ENCODE measurements at places on chromosomes 11 and 22.

DNA sequence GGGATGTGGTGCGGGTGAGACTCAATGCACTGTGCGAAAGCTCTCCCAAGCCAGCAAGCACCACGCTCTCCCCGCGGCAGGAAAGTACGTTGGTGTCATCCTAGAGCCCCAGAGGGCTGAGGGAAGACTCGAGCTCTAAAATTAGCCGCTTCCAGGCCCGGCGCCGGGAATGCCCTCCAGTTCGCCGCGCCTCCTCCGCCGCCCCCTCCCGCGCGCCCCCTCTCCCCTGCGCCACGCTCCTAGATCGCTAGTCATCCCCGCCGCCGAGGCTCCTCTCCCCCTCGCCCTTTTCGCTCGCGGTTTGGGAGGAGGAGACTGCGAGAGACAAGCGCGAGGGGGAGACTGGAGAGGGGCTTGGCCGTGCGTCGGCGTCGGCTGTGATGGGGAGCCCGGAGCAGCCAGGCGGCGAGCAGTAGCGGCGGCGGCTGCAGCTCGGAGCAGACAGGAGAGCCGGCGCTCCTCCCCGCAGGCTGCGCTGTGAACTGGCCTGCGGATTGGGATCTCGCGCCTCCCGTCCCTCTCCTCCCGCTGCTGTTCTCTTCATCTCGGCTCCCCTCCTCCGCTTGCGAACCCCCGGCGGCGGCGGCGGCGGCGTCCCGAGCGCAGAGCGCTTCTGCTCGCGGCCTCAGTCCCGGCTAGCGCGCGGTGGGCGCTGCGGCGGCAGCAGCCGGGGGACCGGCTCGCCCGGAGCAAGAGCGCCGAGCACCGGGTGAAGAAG is at the start of gene FAT3:
FAT3 (plus strand) TSS at position 412 of the 718 bp plus-strand sequence. CDS start 127,295 bp downstream, outside the sequence.
- no peak for DNase-seq

GRCh38 chr11:19980957-19981669 is 179.2 kb downstream of the DBX1 start:
- DNase-seq = no peak

DNA sequence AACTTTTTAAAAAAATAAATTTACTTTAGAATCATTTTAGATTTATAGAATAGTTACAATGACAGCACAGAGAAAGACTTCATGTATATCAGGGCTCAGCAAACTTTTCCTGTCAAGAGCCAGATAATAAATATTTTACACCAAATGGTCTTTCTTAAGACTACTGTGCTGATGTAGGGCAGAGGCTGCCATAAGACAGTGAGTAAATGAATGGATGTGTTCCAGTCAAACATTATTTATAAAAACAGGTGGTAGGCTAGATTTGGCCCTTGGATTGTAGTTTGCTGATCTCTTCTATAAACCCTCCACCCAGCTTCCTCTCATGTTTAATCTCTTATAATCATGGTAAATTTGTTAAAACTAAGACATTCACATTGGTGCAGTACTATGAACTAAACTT is 33.0 kb downstream of the CECR2 start:
- DNase-seq = no peak

- no peak for DNase-seq
These were observed 66.4 kb downstream of the OTOG start for GRCh38 chr11:17613428-17613962.

- DNase-seq = no peak
These were observed 28.6 kb downstream of the ADAMTS15 start for GRCh38 chr11:130476922-130477491.

GRCh38 chr11:106914409-106914808 is 103.9 kb downstream of the GUCY1A2 start:
- no peak for DNase-seq

GRCh38 chr11:121958971-121959325 is 157.1 kb downstream of the BLID start:
- no peak for DNase-seq

DNA sequence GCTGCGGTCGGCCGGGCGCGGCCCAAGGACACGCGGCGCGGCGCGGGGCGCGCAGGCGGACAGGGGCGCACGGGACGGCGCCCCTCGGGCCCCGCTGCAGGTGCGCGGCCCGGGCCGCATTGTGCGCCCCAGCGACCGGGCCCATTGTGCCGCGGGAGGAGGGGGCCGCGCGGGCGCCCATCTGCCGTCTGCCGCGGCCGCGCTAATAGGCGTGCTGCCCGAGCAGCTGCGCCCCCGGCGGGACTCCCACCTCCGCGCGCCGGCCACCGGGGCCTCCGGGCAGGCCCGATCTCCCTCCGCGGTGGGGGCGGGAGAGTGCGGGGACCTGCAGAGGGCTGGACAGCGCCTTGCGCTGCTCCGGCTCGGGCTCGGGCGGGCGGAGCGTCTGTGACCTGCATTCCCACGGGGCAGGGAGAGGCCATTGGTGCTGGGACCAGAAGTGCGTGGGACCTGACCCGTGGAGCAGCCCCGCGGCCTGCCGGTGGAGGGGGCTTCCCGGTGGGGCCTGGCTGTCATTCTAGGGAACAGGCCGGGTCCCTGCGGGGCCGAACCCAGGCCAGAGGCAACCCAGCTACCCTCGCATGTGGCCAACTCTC is 933 bp downstream of the BRSK2 start:
- no peak for DNase-seq

DNA sequence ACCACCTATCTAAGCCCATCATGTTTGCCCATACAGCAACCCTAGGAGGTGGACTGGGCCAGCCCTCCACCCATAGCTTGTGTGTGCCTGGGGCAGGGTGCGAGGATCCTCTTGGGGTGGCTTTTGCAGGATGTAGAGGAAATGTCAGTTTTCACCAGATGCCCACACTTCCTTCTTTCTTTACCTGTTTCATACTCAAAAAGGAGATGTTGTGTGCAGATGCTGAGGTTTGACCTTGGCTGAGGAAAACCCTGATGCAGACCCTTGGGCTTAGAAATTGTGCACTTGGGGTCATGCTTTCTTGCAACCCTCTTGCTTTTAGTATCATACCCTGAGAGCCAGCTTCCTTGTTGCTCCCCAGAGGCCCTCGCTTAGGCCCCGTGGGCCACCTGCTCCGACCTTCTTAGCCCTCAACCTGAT is 2.2 kb downstream of the HTR3A start:
- DNase-seq = no peak

- DNase-seq = no peak
These were observed 38.6 kb downstream of the PACSIN2 start for GRCh38 chr22:42976217-42976933.

GRCh38 chr11:20025332-20025840 is 134.9 kb downstream of the DBX1 start:
- no peak for DNase-seq

DNA sequence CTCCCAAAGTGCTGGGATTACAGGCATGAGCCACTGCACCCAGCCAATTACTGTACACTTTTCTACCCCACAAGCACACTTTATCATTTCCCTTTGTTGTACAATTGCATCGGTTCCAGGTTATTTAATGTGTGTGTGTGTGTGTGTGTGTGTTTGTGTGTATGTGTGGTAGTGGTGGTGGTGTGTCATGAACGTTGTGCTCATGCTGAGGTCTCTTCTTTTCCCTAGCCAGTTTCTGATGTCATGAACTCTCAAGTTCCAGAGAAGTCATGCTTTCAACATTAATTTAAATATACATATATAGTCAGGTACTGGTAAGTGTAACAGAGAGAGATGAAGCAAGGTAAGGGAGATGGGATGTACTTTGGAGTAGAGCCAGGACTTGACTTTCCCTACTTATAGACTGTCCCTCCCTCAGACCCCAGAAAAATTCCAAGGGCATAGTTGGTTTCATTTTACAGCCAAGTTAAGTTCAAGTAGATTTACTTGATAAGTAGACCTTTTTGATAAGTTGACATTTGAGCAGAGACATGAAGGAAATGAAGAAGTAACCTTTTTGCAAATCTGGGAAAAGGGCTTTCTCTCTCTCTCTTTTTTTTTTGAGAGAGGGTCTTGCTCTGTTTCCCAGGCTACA is 42.7 kb downstream of the WEE1 start:
- DNase-seq = no peak

DNA sequence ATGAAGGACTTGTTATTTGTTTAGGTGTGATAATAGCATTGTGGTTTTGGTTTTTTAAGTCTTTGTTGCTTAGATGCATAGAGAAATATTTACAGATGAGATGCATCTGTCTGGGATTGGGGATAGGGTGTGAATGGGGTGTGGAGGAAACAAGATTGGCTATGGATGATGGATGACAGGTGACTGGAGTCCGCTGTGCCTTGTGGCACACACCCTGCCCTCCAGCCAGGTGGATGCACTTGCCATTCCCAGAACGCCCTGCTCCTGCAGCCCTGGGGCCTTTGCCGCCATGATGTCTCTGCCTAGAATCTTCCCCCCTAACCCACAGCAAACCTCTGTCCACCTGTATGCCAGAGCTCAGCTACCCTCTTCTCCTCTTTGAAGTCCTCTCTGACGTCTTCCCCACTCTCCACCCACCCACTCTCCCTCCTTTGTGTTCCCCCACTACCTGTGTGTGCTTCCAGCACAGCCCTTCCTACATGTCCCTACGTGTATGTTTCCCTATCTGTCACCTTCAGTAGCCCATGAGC is 54.7 kb downstream of the WNT11 start:
- DNase-seq = no peak

DNA sequence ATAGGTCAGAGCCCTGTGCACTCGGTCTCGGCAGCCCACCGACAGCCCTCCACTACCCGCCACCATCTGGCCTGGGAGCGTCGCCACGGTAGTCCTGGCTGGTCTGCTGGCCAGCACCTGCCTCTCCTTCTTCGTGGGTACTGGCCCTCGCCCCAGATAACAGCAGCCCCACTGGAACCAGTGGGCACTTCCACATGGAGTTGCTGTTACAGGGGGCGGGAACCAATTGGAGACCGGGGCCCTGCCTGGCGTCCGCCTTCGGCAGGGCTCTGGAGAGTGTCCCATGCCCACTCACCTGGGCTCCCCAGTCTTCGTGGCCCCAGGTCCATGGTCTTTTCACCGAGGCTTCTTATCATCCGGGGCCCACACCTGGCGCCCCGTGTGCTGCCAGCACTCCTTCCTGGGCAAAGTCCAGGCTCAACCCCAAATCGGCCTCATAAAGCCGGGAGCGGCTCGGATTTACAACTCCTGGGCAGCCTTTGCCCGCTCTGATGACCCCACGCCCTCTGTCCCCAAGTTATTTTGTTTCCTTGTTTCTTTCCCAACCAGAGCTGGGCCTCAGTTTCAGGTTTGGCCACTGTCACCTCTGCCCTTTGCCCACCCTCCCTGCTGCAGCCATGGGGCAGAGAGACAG is 12.9 kb upstream of the EHD1 start:
- DNase-seq = no peak

DNA sequence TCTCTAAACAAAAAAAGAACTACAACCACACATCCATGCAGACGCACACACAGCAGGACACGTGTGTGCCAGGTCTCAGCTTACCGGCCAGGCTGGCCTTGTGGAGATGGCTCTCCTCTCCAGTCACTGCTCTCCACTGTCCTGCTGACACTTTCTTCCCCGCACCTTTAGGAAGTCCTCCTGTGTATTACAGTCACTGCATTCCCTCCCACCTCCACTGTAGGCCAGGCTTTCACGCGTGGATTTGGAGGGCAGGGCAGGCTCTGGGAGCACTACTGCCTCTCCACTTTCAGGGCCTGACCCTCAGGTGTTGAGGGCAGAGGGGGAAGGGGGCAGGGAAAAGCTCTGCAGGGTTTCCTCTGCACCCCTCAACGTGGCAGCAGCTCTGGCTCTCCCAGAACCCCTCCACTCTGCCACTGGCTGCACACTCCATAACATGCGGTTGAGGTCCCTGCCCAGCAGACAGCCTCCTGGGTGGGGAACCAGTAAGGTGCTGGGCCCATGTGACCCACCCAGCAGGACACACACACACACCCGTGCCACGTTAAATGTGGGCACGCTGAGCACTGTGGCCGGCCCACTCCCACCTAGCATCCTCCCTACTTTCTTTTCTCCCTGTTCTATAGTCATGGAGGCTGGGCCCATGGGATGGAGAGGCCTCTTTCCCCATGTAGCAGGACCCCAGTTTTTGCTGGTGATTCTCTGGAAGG is 107.0 kb upstream of the PITPNB start:
- DNase-seq = no peak

GRCh38 chr11:68189082-68189481 is 24.0 kb downstream of the KMT5B start:
- no peak for DNase-seq

GRCh38 chr11:12015486-12015885 is 7.1 kb upstream of the DKK3 start:
- DNase-seq = no peak

DNA sequence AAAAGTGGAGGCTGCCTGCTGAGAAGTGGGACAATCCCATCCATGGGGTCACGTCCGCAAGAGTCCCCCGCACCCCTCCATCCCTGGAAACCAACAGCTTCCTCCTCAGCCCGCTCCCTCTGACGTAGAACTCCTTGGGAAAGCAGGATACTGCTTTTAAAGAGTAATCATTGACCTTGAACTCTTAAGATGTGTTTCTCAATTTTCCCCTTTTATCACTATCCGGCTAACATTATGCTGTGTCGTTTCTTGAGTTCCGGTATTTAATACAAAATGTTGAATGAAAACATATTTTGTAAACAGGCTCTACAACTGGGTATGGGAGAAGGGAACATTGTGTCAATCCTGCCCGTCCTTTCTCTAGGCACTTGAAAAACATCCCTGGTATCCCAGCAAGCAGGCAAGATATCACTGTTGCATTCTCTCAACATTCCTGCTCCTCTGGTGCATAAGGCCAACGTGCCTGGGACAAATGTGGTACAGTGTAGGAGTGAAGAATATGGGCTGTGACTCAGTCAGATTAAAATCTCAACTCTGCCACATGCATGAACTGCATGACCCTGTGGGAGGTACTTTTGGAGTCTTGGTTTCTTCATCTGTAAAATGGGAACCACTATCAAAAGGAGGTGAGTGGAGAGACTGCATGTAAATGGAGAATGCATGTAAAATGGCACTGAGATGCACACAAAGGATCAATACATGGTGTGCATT is 52.8 kb downstream of the WT1 start:
- no peak for DNase-seq

DNA sequence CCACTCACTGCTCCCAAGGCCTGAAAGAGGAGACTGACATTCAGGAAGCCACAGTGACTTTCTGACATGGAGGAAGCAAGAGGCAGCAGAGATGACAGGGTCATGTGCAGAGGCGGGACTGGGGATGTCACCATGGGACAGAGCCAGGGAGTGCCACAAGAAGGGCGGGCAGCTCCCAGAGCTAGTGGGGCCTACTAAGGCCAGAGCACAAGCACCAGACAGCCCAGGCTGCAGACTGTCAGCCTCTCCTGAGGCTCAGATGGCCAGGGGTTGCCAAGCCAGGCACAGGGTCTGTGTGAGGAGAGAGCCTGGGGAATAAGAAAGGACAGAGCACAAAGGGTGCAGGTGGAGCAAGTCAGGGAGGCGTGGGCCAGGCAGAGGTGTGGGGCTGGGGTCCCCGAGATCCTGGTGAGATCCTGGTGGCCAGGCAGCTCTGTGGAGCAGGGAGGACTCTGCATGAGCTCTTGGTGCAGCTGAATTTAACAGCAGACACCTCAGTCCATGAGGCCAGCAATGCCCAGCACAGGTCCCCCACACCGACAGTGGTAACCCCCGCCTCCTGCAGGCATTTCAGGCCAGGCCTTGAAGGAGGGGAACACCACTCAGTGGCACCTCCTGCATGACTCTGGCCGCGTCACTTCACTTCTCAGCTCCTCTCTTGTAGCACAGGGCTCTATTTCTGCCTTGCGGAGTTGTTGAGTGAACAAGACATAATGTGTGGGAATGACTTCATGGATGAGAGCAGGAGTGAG is 52.3 kb downstream of the SGSM3 start:
- DNase-seq = no peak

- no peak for DNase-seq
These were observed 178.4 kb upstream of the MTNR1B start for GRCh38 chr11:92790926-92791616.

GRCh38 chr11:75827562-75827961 is 12.6 kb downstream of the UVRAG start:
- DNase-seq = no peak
